ENCODE measurements at places on chromosomes 4 and X.

DNA sequence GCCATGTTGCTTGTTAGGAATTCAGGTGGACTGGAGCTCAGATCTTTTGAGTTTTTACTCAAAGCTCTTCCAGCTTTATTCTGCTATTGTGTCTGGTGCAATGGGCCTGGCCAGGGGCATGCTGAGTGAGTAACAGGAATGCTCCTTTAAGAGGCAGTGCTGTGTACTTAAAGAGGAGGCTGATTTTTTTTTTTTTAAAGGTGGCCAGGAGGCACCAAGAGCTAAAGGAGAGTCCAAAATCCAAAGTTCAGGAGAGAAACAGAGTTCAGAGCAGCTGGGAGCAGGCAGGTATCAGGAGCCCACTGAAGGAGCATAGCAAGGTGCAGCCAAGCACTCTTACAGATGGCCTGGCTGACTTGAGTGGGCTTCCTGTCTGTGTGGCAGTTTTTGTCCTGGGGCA is 178.7 kb downstream of the FMR1NB start:
- DNase-seq, result no peak

DNA sequence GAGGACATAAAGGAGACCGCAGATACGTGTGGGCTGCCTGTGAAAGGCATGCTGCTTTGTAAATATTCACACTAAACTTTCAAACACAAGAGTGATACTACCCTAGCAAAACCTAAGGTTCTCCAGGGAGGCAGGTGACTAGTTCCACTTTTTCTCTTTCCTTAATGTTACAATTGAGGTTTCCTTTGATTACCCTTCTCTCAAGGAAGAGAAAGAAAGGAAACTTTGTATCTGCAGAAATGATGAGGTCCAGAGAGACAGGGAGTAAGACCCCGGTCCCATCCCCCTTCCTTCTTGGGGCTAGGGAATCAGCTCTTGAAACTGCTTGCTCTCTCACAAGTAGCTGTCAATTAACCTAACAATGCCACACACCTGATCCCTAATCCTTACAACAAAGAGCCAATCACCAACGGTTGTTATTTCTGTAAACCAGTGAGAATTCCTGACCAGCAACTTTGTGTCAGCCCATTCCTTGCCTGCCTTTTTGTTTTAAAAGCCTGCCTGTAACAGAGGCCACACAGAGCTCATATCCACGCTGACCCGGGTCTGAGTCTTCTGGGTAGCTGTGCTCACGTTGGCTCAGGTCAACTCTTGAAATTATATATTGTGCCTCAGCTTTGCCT is 754.8 kb upstream of the FRG1 start:
- DNase-seq, result no peak

DNA sequence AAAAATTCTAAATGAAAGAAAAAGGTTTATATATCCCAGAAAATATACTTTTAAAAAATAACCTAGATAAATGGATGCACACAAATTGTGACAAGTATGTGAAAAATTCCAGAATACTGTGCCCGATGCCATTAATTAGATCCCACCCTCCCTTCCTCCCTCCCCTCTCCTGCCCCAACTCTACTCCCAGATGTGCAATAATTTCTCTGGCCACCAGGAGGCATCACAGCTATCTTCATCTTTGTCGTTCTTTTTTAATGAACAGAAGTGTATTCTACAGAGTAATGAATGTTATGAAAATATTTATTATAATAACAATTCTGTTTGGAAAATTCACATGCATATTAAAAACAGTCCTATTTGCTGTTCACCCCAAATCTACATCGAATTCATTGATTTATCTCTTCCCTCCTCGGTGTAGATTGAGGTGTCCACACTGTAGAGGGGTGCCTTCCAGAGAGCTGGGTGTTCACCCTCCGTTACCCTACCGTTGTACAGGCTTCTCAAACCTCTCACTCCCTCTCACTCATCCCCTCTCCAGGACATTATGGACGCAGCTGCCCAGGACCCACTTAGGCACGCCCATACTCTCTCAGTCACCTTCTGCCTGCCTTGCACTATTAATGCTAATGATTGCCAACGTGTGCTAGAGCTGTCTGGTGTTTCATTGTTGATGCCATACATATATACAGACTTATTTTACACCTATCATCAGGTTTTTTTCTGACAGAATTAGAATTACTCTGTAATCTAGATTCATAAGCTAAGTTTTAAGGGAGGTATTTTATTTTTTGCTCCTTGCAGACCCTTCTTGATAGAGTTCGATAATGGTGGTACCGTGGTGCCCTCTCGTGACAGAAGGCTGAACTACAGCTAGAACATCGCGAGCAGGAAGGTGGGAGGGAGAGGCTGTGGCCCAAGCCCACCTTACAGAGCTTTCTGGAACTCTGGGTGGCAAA is 14.1 kb downstream of the RAB40AL start:
- peak; percentile 33 for DNase-seq

- no peak for DNase-seq
Observed at GRCh38 chrX:9117851-9118250, 83.9 kb upstream of the FAM9B start.

GRCh38 chr4:187558391-187558790 is 437.2 kb upstream of the ZFP42 start:
- DNase-seq, result no peak

DNA sequence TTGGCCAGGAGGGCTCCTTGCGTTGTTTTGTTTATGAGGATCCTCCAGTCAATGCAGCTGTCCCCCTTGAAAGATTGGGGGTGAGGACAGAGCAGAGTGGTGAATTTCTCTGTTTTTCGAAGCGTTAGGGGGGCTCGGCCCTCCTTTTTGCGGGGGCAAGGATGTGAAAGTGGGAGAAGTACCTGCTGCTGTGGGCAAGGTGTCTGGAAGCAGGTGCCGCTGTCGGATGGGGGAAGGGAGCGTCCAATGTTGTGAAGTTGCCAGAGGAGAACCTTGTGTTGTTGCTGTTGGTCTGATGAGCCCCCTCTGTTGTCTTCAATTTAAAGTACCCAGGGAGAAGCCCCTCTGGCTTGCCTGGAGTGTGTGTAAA is 613 bp downstream of the GLRB start:
- DNase-seq, result no peak

DNA sequence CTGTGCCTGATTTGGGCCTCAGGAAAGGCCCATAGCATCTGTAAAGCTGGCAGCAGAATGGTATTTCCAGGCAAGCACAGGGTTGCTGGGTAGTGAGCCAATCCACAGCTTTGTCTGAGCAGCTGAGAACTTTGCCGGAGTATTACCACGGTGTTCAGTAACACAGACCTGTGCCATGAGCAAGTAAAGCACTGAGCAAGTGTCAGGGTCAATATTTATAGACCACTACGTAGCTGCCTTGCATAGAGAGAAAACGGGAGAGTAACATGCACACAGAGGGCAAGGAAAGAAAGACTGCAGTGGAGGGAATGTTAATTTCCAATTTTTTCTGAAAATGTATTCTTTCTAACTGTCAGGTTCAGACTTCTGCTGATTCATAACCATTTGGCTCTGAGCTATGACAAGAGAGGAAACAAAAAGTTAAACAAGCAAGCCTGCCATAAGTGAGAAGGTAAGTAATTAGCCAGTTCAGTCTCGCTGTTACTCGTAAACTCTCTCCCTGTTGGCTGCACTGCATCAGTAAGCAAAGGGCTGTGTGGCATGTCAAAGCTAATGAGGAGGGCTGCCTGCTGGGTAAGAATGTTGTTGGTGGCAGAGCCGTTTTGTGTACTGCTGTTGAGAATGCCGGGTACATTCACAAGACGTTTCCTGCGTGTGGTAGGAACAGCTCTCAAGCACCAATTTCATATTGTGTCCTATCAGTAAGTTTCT is 238.1 kb downstream of the BMPR1B start:
- peak; percentile 11 for DNase-seq

DNA sequence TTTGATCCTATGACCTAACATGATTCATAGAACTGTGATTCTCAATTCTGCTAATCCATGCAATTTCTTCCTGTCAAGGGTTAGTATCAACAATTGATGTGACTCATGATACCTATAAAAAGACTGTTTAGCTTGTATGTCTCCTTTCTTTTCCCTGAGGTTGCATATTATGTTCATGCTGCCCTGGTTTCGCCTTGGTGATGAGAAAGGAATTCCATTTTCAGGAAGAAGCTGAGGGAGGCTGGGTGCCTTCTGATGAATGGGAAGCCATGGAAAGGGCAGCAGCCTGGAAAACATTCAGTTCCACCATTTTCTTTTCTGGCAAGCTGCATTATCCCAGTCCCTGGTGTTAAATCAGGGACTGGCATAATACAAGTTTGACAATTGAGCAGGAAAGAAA is 976.5 kb downstream of the RPA4 start:
- DNase-seq, result no peak

DNA sequence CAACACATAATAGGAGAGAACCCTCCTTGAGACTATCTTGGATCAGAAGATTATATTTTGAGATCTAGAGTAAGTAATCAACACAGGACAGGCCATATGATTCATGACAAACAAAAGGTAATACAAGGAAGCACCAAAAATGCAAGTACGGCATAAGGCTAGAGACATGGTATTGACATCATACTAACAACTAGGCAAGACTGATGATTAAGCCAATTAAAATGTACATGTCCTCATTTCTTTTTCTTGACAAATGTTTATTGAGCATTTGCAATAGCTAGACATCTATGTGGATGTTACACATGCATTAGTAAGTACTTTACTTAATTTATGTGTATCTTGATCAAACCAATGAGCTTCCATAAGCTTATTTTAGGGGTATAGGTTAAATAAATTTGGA is 695.7 kb upstream of the GALNTL6 start:
- no peak for DNase-seq

GRCh38 chr4:6300359-6300758 is 30.7 kb downstream of the WFS1 start:
- no peak for DNase-seq

DNA sequence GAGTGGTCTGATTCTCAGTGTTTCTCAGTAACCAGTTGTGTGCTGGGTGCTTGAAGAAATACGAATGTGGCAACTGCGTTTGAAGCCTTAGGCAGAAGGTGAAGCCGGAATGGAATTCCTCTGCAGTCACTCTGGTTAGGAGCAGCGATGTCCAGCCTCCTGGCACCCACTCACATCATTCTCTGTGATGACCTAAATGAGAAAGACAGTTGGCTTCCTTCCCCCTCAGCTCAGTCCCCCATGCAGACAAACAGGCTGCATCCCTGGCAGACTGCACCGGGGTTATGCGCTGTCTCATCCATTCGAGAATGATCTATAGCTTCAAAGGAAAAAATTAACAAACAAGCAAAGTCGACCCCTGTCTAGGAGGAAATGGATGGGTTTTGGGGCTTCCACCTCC is 170.1 kb upstream of the SCML1 start:
- no peak for DNase-seq

- no peak for DNase-seq
Observed at GRCh38 chrX:16005917-16006316, 117.4 kb upstream of the GRPR start.

DNA sequence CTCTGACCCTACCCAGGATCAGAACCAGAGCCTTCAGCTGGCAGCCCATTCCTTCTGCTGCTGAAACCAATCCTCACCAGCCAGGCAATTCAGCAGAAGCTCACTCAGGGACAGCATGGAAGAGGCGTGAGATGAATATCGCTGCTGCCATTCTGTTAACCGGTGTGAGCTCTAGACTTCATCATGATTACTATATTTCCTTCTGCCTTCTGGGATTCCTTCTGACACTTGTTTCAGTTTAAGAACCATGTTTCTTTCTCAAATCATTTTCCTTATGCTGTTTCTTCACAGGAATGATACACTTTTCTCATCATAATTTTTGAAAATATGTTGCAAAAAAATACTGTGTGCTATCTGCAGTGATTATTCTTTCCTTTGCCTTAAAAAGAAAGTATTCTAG is 473.4 kb upstream of the FTHL17 start:
- DNase-seq, result no peak

- no peak for DNase-seq
Observed at GRCh38 chrX:39944416-39944815, 153.3 kb downstream of the BCOR start.

- no peak for DNase-seq
Observed at GRCh38 chrX:40897718-40898270, 162.5 kb upstream of the MED14 start.

GRCh38 chrX:143081231-143081630 is 55.5 kb downstream of the SPANXN4 start:
- DNase-seq, result no peak

GRCh38 chr4:18022572-18023050 is 1.1 kb upstream of the LCORL start:
- no peak for DNase-seq

DNA sequence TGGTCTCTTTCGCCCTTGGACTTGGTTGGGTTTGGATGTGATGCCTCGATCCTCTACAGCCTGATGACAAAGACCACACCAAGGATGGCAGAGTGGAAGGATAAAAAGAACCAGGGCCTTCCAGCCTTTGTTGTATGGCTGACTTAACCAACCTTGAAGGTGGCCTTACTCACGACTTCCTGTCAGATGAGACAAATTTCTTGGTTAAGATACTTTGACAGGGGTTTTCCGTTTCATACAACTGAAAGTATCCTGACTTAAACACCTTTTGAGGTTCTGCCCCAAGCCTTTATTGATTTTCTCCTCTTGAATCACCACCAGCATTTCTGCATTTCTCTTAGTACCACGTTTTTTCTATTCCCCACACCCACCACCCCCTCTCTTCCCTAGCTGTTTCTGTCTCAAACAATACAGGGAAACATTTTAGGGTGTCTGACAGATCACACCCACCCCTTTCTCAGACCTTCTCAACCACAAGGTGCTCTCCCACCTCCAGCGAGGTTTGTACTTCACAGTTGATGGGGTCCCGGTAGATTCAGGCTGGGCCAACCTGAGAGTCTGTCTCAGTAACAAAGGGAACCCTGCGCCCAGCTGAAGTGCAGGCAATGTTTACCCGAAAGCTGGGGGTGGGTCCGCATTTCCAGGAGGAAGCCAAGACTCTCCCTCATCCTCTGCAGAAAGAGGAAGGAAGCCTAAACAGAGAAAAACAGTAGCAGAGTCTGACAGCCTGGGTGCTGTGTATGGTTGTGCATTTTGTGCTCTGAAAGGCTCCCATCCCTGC is 5.0 kb upstream of the TSPAN5 start:
- peak; percentile 76 for DNase-seq

GRCh38 chrX:112935029-112935428 is 94.4 kb upstream of the AMOT start:
- no peak for DNase-seq

DNA sequence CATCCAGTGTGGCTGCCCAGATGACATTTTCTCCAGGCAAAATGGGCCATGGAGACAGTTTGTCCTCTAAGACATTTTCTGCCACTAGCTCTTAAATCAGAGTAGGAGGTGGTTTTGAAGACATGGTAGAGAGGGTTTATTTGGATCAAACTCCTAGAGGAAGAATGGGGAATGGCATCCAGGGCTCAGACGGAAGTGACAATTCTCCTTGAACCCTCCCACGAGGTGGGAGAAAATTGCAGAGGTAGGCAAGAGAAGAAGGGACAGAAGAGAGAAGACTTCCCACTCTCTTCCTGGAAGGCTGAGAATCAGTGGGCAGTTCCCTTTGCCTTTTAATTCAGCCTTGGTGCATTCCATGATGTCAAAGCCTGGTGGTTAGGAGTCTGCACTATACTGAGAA is 194.0 kb downstream of the SMIM20 start:
- no peak for DNase-seq

GRCh38 chrX:14029425-14030173 is at the start of gene GEMIN8:
TSS of gene GEMIN8 (minus strand) at chrX:14029892. CDS start at chrX:14021478, 8,414 bp downstream.
- peak; percentile 89 for DNase-seq

Measured in naive thymus-derived CD4-positive, alpha-beta T cell (primary cell).